Left ventricle myocardium inferior (tissue), 1 donor: ENCODE measurements at places on chromosomes 4 and X. TPM values are rescaled to one million over a fixed set of nuclear protein-coding genes. Genes with fewer than 3 reads are reported as not detected.
A peak's percentile ranks its signal among the peaks of the same experiment; 100 is the strongest.

DNA sequence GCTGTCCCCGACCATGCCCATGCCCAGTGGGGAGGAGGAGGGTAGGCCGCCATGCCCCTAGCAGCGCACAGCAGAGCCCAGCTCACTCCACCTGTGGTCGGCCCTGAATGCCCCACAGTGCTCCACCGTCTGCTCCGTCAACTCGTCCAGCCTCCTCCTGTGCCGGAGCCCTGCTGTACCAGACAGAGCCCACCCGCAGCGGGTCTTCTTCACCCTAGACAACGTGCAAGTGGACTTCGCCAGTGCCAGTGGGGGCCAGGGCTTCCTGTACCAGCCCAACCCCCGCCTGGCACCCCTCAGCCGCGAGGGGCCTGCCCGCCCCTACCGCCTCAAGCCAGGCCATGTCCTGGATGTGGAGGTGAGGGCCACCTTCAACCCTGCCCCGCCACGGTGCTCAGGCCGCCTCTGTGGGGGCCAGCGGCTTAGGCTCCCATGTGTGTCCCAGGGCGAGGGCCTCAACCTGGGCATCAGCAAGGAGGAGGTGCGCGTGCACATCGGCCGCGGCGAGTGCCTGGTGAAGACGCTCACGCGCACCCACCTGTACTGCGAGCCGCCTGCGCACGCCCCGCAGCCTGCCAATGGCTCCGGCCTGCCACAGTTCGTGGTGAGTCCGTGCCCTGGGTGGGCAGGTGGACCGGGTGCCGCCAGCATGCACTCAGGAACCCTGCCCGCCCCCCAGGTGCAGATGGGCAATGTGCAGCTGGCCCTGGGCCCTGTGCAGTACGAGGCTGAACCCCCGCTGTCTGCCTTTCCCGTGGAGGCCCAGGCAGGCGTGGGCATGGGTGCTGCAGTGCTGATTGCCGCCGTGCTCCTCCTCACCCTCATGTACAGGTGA, 6.9 kb upstream of the SRPK3 start:
- H3K27ac ChIP-seq = no peak overlapping the region
- H3K36me3 ChIP-seq = no peaks in the 10 kb centered on the region
- no peaks in the 10 kb centered on the region for H3K4me1 ChIP-seq
- no peak overlapping the region for H3K4me3 ChIP-seq

- no peak overlapping the region for H3K27ac ChIP-seq
- H3K36me3 ChIP-seq = no peaks in the 10 kb centered on the region
- H3K4me1 ChIP-seq = no peaks in the 10 kb centered on the region
These were observed 42.0 kb upstream of the PJA1 start for GRCh38 chrX:69207216-69207615.

- peak overlapping the region; percentile 37 for H3K4me3 ChIP-seq
- H3K27ac ChIP-seq = no peak overlapping the region
These were observed 51.9 kb downstream of the HMGB2 start for GRCh38 chr4:173282256-173282562.

GRCh38 chr4:151922306-151922705, 161.5 kb upstream of the GATB start:
- H3K27me3 ChIP-seq = no peaks in the 10 kb centered on the region
- H3K27ac ChIP-seq = no peak overlapping the region
- H3K4me1 ChIP-seq = no peaks in the 10 kb centered on the region
- no peak overlapping the region for H3K4me3 ChIP-seq
- DNase-seq = no peak

DNA sequence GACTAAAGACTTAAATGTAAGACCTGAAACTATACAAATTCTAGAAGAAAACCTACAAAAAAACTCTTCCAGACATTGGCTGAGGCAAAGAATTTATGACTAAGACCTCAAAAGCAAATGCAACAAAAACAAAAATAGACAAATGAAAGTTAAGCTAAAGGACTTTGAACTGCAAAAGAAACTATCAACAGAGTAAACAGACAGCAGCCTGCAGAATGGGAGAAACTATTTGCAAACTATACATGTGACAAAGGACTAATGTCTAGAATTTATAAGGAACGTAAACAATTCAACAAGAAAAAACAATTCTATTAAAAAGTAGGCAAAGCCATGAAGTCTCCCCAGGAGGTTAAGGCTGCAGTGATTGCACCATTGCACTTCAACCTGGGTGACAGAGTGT, 9.1 kb downstream of the FAM47E start:
- no peaks in the 10 kb centered on the region for H3K36me3 ChIP-seq
- H3K27ac ChIP-seq = no peak overlapping the region
- no peaks in the 10 kb centered on the region for H3K4me1 ChIP-seq
- H3K27me3 ChIP-seq = no peaks in the 10 kb centered on the region
- no peak overlapping the region for H3K4me3 ChIP-seq

GRCh38 chr4:138788267-138788790, 227.3 kb upstream of the NOCT start:
- H3K27ac ChIP-seq = no peak overlapping the region
- H3K4me3 ChIP-seq = no peak overlapping the region
- H3K4me1 ChIP-seq = no peaks in the 10 kb centered on the region
- no peaks in the 10 kb centered on the region for H3K36me3 ChIP-seq

- no peak for DNase-seq
- H3K4me1 ChIP-seq = no peaks in the 10 kb centered on the region
These were observed 69.8 kb downstream of the F11 start for GRCh38 chr4:186335793-186336192.

GRCh38 chrX:19272452-19272851, 71.3 kb upstream of the PDHA1 start:
- H3K27ac ChIP-seq = no peak overlapping the region
- H3K4me3 ChIP-seq = no peak overlapping the region
- no peak for DNase-seq
- H3K36me3 ChIP-seq = no peaks in the 10 kb centered on the region

Gene PRKG2
- 0.74 TPM for total RNA-seq

Gene TLR3
- total RNA-seq = 4.9 TPM

Gene CT45A9
- not detected for total RNA-seq

Gene IL2RG
- 0.99 TPM for total RNA-seq

Gene PJA1
- total RNA-seq = 18.2 TPM
